ENCODE measurements at places on chromosomes 7 and 10.

GRCh38 chr7:100220586-100221230 lies 959 bp downstream of the PVRIG start:
- DNase-seq: no peak

- DNase-seq: no peak
Observed at GRCh38 chr10:11443468-11444154, 167.8 kb downstream of the USP6NL start.

GRCh38 chr10:73439055-73439454 lies 5.7 kb upstream of the MSS51 start:
- no peak for DNase-seq

GRCh38 chr7:140685407-140686087 lies 11.0 kb upstream of the NDUFB2 start:
- no peak for DNase-seq

- DNase-seq: no peak
Observed at GRCh38 chr7:149547126-149547525, 49.5 kb upstream of the ZNF746 start.

GRCh38 chr7:95482424-95482823 lies 3.3 kb upstream of the ASB4 start:
- DNase-seq: no peak

GRCh38 chr7:17773289-17773626 lies 167.0 kb downstream of the SNX13 start:
- DNase-seq: peak; percentile 39

DNA sequence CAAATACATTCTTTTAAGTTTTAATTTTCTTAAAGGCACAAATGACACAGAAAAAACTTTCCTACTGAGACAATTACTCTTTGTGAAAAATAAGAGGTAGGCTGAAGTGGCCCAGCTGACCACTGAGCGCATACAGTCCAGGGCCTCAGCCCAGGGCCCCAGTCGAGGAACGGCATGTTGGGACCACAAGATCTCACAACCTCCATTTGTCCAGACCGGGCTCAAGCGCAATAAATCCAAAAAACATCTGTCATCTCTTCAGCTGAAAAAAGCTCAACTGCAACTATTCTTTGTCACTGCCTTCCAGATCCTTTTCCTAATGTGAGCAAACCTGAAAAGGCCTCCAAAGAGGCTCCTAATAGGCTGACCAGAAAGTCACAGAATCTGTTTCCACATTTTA lies 165.8 kb downstream of the SRPK2 start:
- no peak for DNase-seq

DNA sequence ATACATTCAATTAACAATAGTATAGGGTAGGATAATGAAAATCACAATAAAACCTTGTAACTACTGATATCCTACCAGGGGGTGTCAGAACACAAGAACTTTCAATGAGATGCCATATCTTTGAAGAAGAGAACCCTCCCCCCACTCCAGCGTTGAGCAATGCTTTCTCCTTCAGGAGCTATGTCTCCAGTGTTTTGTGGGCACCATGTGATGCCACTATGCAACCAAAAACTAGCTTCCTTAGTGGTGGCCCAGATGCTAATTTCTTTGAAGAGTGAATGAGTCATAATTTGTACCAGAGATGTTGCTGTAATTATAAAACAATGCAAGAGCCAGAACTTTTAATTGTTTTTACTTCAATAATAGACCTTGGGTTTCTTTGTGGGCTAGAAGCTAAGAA lies 76.0 kb upstream of the ADO start:
- DNase-seq: peak; percentile 20
